ENCODE measurements at places on chromosomes 2 and 18. TPM values are rescaled to one million over a fixed set of nuclear protein-coding genes. Genes with fewer than 3 reads are reported as not detected.

Gene TXNDC2
- not detected for total RNA-seq

DNA sequence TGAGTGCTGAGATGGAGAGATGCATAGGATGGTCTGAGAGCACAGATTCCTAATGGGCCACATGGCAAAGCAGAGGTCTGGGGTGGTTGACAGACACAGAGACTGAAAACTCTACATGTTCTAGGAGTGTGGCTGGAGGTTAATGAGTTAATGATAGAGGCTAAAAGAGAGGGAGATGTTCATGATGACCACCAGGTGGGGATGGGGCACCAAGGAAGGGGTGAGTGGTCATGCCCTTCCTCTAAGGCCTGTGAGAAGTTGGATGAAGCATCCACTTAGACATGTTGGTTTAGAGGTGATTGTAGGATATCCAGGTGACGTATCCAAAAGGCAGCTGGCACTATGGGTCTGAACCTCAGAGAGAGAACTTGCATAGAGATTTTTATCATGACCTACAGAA, 102.1 kb downstream of the LRP2 start:
- DNase-seq = no peak
- no peak overlapping the region for H3K27ac ChIP-seq
- no peak overlapping the region for H3K4me3 ChIP-seq
- H3K36me3 ChIP-seq = no peaks in the 10 kb centered on the region
- H3K4me1 ChIP-seq = no peaks in the 10 kb centered on the region

Gene UGT1A6
- not detected for total RNA-seq

GRCh38 chr2:164934401-164935117, 20.8 kb downstream of the SLC38A11 start:
- no peaks in the 10 kb centered on the region for H3K27me3 ChIP-seq
- no peaks in the 10 kb centered on the region for H3K36me3 ChIP-seq
- no peaks in the 10 kb centered on the region for H3K4me1 ChIP-seq

Gene ITPRIPL1
- 1.2 TPM for total RNA-seq

- H3K27me3 ChIP-seq = no peaks in the 10 kb centered on the region
- no peak for DNase-seq
- no peak overlapping the region for H3K27ac ChIP-seq
- no peaks in the 10 kb centered on the region for H3K36me3 ChIP-seq
- peaks cover 13% of the 10 kb centered on the region for H3K4me1 ChIP-seq
- H3K4me3 ChIP-seq = no peak overlapping the region
Observed at GRCh38 chr2:31945572-31945935, 65.3 kb downstream of the MEMO1 start.

DNA sequence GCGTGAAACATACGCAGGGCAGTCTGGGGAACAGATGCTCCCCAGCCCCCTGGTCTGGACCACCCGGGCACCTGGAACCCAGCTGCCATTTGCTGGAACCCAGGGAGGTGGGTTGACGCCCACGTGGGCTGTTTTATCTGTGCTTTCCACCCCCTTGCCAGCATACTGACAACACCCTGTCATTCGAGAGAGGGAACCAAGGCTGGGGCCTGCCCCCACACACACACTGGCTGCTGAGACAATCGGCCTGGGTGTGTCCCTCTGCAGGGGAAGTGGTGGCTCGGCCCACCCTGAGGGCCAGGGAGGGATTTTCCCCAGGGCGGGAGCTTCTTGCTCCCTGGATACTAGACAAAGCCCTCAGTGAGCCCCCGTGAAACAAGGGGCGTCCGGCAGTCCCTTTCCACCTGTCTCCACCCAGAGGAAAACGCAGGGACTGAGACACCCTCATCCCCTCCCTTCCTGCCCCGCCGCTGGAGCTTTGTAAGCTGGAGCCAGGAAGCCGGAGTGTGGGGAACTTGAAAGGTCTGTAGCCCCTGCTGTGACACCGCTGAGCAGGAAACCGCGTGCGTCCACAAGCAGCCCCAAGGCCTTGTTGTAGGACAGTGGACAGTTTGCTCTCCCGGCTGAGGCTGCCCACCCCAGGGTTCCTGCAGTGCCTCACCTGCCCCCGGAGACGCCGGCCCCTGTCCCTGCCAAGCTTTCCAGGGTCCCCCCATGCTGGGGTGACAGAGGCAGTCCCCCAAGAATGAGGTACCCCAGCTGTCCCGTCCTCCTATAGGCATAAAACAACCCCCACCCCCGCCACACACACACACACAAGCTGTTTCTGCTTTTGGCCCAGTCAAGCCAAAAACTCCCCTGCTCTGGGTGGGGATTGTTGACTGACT, 14.1 kb upstream of the KLF11 start:
- H3K4me3 ChIP-seq = peak overlapping the region; percentile 4
- no peaks in the 10 kb centered on the region for H3K27me3 ChIP-seq
- peak; percentile 85 for DNase-seq
- H3K27ac ChIP-seq = peak overlapping the region; percentile 92
- H3K4me1 ChIP-seq = peaks cover 31% of the 10 kb centered on the region

- no peak overlapping the region for H3K27ac ChIP-seq
- H3K4me1 ChIP-seq = no peaks in the 10 kb centered on the region
- H3K36me3 ChIP-seq = no peaks in the 10 kb centered on the region
- no peak for DNase-seq
Observed at GRCh38 chr2:162731917-162732804, 106.4 kb downstream of the KCNH7 start.

Gene KRTCAP3
- total RNA-seq = not detected

GRCh38 chr2:30282721-30283120, 51.4 kb downstream of the LBH start:
- H3K4me1 ChIP-seq = no peaks in the 10 kb centered on the region
- no peaks in the 10 kb centered on the region for H3K36me3 ChIP-seq
- no peak overlapping the region for H3K4me3 ChIP-seq
- H3K27me3 ChIP-seq = no peaks in the 10 kb centered on the region

Gene OR6B2
- not detected for total RNA-seq

DNA sequence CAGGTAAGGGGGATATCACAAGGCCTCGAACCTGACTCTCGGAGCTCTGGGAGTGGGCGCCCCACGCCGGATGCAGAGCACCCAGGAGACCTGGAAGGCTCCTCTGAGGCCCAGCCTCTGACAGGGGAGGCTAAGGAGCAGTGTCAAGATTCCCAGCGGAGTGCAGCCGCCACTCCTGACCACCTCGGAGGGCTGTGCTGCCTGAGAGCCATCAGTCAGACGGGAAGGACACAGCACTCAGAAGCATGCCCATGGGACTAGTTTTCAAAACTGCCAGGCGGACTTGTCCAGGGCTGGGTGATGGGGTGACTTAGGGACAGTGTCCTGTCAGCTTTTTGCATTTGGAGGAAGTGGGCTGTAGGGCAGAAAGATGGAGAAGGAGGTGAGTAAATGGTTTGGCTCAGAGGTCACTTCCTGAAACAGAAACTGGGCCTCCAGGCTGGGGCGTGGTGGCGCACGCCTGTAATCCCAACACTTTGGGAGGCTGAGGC, 34.6 kb upstream of the B3GNT7 start:
- H3K27ac ChIP-seq = no peak overlapping the region
- H3K36me3 ChIP-seq = no peaks in the 10 kb centered on the region
- H3K4me3 ChIP-seq = no peak overlapping the region

- H3K27me3 ChIP-seq = no peaks in the 10 kb centered on the region
- no peak for DNase-seq
- H3K4me3 ChIP-seq = no peak overlapping the region
- no peaks in the 10 kb centered on the region for H3K36me3 ChIP-seq
Observed at GRCh38 chr2:99710721-99711120, 220.9 kb upstream of the REV1 start.

GRCh38 chr18:49322765-49323490, 137.5 kb downstream of the DYM start:
- H3K27me3 ChIP-seq = no peaks in the 10 kb centered on the region
- no peaks in the 10 kb centered on the region for H3K4me1 ChIP-seq
- no peak overlapping the region for H3K4me3 ChIP-seq
- no peak for DNase-seq

DNA sequence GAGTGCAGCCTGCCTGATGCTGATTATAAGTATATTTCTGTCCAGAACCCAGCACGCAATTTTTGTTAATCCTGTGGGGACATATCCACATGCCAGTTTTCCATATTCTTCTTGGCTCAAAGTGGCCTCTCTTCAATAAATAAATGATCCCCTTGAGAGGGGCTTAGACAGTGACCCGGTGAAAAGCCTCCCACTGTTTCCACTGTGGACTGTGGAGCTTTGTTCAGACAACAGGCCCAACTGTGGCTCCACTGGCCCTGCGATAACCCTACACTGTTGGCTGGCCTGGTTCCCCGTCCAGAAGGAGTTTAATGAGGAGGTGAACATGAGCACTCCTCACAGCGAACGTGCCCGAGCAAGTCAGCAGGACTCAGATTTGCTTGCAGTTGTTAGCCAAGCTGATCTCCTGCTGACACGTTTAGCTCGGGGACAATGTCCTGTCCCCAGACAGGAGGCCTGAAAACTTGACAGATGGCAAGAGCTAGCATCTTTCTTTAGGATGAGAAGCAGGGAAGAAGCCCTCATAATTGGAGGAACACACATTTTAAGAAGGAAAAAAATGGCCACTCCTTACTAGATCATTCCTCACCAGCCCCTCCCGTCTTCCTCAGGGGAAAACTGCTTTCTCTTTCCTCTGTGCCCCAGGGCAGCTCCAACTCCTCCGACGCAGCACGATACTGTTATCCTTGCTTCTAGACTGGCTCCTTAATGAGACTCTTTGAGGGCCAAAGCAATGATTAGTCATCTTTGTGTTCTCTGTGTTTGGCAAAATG, 20.0 kb upstream of the MTCL1 start:
- no peaks in the 10 kb centered on the region for H3K36me3 ChIP-seq
- H3K27ac ChIP-seq = no peak overlapping the region
- DNase-seq = no peak
- no peak overlapping the region for H3K4me3 ChIP-seq
- H3K4me1 ChIP-seq = no peaks in the 10 kb centered on the region
- no peaks in the 10 kb centered on the region for H3K27me3 ChIP-seq

- DNase-seq = no peak
- no peaks in the 10 kb centered on the region for H3K36me3 ChIP-seq
- H3K4me1 ChIP-seq = peaks cover 14% of the 10 kb centered on the region
- H3K27ac ChIP-seq = peak overlapping the region; percentile 63
- H3K4me3 ChIP-seq = no peak overlapping the region
Observed at GRCh38 chr2:27954771-27955383, 64.3 kb downstream of the BABAM2 start.

DNA sequence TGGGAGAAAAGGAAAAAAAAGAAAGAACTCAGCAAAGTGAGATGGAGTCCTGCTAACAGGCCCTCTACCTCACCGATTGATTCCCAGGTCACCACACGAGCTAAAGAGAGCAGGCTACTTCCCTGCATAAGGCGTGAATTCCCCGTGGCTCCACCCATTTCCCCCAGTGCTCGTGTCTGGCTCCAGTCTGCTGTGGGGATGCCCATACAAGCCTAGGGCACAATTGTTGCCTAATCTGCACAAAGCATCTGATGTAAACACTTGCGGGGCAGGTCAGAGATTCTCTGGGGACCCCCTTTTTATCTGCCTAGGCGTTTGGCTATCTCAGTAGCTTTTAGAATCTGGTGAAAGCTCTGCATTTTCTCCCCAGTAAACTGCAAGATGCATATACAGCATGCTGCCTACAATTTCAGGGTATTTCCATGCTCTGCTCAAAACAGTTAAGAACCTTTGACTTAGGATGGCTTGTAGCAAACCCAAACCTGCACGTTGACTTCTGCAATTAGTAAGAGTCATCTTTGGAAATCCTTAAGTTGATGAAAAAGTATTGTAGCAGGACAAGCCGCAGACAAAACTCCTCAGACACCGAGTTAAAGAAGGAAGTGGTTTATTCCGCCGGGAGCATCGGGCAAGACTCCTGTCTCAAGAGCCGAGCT, 34.8 kb downstream of the MYO3B start:
- no peak for DNase-seq
- H3K27me3 ChIP-seq = no peaks in the 10 kb centered on the region
- H3K4me3 ChIP-seq = no peak overlapping the region
- H3K4me1 ChIP-seq = no peaks in the 10 kb centered on the region
- no peak overlapping the region for H3K27ac ChIP-seq
- no peaks in the 10 kb centered on the region for H3K36me3 ChIP-seq

GRCh38 chr2:218963601-218964000, 4.1 kb downstream of the CDK5R2 start:
- no peak overlapping the region for H3K4me3 ChIP-seq
- no peaks in the 10 kb centered on the region for H3K36me3 ChIP-seq
- no peak for DNase-seq
